ENCODE measurements at places on chromosomes 12 and 14.
A peak's percentile ranks its signal among the peaks of the same experiment; 100 is the strongest.

- no peak for DNase-seq
These were observed 131.4 kb downstream of the NDUFA12 start for GRCh38 chr12:94872007-94872653.

DNA sequence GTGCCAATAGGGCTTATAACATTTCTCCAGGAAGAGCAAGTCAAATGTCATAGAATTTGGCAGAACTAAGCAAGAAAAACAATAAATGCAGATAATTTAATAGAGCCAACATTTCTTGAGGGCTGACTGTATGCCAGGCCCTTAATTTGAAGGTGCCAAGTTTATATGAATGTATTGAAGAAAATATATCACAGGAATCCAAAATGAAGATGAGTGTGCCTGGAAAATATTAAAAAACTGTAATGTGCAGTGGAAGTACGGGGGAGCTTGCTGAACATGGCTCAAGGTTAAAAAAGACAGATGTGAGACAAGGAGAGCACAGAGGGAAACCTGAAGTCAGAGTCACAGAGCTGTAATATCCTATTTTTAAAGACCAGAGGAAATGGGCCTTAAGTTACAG, 16.4 kb downstream of the NR1H4 start:
- no peak for DNase-seq

GRCh38 chr14:104797115-104798044, 1.8 kb upstream of the AKT1 start:
- DNase-seq, result no peak

- DNase-seq, result no peak
These were observed 9.6 kb downstream of the OR6S1 start for GRCh38 chr14:20631880-20632389.

DNA sequence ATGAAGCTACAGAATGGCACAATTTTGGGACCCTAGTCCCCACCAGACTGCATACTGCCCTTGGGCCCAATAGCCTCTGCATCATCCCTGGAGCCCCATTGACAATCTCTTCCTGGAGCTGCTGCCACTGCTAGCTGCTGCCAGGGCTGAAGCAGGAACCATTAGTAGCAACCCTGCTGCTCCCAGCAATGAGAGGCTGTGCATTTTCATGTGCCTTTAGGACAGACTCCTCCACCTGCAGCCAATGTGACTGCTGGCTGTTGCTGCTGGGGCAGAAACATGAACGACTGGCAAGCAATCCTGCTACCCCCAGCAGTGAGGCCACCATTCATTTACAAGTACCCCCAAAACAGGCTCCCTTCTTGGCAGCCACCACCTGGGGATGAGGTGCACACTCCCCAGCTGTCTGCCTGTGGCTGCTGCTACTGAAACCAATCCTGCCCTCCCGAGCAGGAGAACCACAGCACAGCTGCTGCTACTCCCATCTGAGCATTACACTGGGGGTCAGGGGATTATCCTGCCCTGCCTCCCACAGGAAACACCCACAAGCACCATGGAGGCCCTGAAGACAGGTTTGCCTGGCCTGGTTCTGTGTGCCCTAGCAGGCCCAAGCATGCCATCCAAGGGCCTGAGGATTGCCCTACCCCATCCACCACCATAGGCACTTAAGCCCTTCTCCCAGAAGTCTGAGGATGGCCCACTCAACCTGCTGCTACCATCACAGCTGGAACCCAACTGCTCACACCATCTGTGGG, 181.0 kb downstream of the MYRFL start:
- DNase-seq, result no peak

GRCh38 chr12:94139816-94140215, 8.6 kb upstream of the PLXNC1 start:
- DNase-seq, result no peak

DNA sequence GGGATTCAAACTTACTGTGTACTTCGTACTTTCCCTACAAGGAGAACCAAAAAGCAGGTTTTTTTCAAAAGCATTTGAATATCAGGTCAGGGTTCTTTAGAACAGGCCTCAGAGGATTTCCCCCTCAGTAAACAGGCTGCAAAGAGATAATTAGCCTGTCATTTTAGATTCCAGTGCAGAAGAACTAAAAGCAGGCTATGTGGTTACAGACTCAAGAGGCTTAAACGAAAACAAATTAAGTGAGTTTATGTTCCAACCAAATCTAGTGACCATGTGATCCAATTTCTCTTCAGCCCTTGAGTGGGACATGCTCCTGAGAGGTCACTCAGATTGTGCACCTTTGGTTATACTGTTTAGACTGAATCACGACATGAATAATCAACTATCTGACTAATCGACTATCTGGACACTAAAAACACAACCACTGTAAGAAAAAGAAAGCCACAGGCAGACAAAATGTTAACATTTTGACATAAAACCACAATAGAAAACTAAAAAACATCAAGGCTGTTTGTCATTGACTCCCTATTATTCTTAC, 4.5 kb downstream of the TMED8 start:
- DNase-seq, result no peak

DNA sequence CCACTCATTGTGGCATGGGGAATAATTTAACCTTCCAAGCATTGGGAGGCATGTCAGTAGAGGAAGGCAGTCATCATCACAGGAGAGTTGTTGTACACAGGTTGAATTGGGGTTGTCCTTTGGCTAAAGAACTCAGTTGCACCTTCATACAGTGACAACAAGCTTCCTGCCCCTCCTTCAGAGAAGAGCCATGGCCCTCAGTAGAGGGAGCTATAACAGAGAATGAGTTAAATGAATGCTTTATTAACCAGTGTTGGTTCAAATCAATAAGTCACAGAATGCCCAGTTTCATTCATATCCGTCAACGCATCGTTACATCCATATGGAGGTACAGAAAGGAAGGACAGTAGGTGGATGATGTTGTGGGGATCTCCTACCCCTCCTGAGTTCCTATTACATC, 4.8 kb downstream of the IFNG-AS1 start:
- DNase-seq, result no peak

- DNase-seq, result no peak
These were observed 104.9 kb downstream of the ATP23 start for GRCh38 chr12:58046271-58046670.

DNA sequence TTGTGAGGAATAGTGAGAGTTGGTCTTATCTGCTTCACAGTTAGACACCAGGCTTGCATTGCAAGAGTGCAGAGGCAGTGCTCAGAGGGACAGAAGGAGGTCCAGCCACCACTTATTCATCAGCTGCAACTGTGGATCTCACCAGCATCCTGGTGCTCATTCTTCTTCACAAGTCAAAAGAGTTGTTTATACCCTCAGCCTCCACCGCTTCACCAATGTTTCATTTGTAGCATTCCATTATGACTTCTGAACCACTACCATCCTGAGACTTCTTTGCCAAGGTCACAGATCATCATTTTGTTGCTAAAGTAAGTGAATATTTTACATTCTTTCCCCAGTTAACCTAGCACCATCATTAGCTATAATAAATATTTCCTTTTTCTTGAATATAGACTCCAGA, 230.5 kb upstream of the KITLG start:
- DNase-seq, result no peak

- DNase-seq, result peak; percentile 59
These were observed 1.7 kb downstream of the CYP27B1 start for GRCh38 chr12:57765003-57765697.
